ENCODE measurements at places on chromosomes 16 and 17.
A peak's percentile ranks its signal among the peaks of the same experiment; 100 is the strongest.

- DNase-seq: no peak
Measured at GRCh38 chr16:57640612-57641011, 12.2 kb downstream of the ADGRG1 start.

- peak; percentile 82 for DNase-seq
Measured at GRCh38 chr17:55717898-55718735, 4.5 kb downstream of the TMEM100 start.

DNA sequence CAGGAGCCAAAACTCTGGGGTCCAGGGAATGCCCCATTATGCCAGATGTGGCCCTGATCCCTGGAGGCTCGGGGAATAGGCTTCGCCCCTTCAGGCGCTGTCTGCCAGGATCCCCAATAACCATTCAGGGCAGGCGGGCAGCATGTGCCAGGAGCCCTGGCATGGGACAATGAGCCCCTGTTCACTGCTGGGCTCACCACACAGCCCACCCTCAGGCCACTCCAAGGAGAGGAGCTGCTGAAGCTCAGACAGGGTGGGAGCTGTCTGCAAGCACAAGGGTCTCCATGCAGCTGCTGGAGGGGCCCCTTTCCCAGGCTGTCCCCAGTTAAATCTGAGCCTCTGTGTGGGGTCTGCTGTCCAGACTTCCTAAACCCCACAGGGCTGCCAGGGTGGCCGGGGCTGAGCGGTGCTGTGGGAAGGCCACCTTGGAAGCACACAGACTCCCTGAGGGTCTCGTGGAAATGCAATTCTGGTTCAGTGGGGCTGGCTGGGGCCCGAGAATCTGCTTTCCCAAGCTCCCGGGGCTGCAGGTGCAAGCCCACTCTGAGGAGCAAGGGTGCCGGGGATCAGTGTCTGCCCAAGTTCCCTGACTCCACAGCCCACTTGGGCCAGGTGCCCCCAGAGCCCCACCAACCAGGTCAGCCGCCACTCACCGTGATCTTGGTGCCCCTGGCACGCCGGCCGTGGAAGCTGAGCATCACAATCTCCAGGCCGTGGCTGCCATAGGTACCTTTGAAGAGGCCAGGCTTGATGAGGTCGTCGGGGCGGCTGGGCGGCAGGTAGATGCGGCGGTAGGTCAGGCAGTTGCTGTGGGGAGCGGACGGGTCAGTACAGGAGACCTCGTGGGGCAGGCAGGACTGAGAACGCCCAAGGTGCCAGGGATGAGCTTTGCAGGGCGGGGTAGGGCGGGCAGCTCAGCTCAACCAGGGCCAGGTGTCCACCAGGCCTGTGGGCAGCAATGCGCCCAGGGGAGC, 17.7 kb upstream of the C16orf95 start:
- no peak for DNase-seq

- peak; percentile 42 for DNase-seq
Measured at GRCh38 chr17:3695723-3696411, at the start of gene P2RX5. TSS of gene P2RX5 (minus strand) at chr17:3696155. CDS start at chr17:3696005, 150 bp downstream.

GRCh38 chr16:89572073-89572484, 3.5 kb upstream of the CPNE7 start:
- DNase-seq: no peak

Measured in astrocyte of the hippocampus (primary cell).